ENCODE measurements at places on chromosomes 11 and 22.

DNA sequence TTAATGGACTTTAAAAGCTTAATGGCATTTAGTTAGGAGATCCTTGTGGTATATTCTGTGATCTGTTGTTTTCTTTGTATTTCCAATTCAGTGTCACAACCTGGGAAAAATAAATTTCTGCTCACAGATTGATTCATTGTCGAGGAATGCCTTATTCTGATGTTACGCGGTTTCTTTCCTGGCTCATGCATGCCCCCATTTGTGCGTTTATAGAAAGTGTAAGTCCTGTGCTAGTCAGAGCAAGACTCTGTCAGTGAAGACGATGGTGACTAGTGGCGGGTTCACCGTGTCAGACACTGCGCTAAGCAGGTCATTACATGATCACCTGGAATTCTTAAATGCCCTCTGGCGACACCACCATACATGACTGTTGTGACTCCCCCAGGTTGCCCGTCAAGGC lies 169.4 kb downstream of the TBC1D22A start:
- DNase-seq = no peak

GRCh38 chr11:105130189-105130813 lies 9.3 kb downstream of the CARD18 start:
- DNase-seq = no peak

DNA sequence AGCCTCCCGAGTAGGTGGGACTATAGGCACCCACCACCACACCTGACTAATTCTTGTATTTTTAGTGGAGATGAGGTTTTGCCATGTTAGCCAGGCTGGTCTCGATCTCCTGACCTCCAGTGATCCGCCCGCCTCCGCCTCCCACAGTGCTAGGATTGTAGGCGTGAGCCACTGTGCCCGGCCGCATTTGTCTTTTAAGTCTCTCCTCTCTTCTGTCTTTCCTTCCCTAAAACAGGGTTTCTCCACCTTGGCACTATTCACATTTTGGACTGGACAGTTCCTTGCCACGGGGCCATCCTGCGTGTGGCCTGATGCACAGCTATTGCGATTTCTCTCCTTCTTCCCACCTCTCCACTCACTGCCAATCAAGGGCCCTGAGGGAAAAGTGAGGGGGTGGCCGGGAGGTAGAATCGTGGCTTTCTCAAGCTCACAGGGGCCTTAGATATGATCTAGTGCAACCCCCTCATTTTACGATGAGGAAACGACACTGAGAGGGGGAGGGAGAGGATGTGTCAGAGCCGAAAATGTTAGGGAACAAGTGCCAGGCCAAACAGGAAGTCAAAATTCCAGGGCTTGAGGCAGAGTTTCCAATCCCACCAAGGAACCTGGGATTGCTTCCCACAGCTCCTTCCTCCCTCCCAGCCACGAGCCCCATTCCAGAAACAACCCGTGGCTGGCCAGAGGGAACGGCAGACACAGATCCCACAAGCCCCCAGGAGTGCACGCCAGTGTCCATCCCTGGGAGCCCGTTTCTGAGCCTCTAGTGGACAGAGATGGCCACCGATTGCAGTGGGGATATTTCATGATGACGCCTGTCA lies 21.2 kb downstream of the SCGB1A1 start:
- no peak for DNase-seq

- DNase-seq = no peak
Observed at GRCh38 chr11:104118105-104118744, 45.7 kb downstream of the PDGFD start.

DNA sequence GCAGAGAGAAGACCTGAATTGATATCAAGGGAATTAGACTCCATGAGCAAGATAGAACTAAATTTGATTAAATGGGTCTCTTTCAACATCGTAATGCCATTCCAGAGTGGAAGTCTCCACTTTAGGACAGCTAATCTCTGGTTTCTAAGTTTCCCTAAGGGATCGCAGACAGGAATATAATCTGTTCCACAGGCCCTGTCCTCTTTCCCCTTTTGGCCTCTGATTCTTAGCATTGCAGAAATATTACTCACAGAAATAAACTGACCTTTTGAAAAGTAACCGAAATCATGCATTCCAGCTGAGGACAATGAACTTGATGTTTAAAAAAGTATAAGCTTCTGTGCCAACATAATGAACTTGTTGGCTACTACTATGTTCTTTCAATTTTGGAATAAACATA lies 227.8 kb downstream of the ETS1 start:
- DNase-seq = no peak

Measured in stimulated activated CD8-positive, alpha-beta memory T cell treated with anti-CD3 and anti-CD28 coated beads, Interleukin-2, amount 100 ng/mL, for 1 hour (primary cell).